Left colon (tissue), 2 donors: ENCODE measurements at places on chromosomes 2 and 18. TPM values are rescaled to one million over a fixed set of nuclear protein-coding genes. Genes with fewer than 3 reads are reported as not detected.

DNA sequence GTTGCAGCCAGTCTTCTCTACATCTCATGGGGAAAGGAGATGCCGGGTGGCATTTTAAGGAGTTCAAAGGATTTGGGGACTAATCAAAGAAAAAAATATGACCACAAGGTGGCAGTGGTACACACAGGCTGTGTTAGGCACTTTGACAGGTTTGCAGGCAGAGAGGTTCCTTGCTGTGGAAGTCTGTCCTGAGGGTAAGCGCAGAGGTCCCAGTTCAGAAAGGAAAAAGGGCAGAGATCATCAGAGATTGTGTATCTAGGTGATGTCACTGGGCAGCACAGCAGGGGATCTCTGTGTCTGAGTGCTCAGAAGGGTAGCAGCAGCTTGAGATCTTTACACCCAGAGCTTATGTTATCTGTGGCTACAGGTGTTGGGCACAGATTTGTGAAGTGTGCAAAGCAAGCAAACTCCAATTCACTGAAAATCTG, 231.4 kb downstream of the LRRTM1 start:
- DNase-seq, result peak; percentile 15

DNA sequence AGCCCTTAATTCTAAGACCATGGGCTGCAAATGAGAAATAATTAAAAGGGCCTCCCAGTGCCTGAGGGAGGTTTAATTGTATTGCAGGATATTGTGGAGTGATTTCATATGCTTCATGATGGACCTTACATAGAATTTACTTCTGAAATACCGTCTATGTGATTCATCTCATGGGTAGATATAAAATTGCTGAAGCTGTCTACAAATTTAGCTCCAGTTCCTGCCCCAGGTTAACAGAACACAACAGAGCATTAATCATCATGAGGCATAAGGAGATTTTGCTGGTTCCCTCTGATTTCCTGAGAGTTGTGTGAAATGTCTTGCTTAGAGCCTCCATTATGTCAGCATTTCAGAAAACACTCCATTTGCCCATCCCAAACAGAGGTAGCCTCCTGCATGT, 770 bp downstream of the UPP2 start:
- DNase-seq, result no peak

- no peak for DNase-seq
Measured at GRCh38 chr2:56416500-56417176, 232.8 kb downstream of the CCDC85A start.

GRCh38 chr2:128636802-128637147, 318.1 kb upstream of the HS6ST1 start:
- no peak for DNase-seq

DNA sequence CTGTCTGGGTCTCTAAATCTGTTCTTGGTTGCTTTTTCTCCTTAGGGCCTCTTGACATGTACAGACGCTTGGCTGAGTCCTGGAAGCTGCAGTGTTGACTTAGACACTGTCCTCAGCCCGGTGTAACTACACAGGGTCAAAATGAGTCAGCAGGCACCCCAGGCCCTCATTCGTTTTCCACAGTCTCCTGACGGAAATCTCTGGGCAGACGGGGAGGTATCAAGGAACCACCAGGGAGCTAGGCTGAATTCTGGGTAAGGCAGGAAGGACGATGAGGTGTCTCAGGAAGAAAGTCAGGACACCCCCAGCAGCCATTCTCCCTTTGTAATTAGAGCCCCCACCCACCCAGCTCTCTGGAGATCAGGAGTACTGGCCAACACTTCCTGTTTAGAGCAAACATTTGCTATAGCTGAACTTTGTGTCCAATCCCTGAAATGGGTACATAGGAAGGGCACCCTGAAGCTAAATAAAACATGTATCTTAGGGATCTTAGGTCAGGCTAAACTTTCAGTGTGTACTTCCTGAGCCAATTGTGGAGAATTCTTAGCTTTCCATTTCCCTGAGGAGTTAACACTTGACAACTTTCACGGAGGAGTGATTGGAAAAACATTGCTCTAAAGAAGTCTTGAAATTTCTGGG, 23.9 kb upstream of the EPAS1 start:
- DNase-seq, result no peak

DNA sequence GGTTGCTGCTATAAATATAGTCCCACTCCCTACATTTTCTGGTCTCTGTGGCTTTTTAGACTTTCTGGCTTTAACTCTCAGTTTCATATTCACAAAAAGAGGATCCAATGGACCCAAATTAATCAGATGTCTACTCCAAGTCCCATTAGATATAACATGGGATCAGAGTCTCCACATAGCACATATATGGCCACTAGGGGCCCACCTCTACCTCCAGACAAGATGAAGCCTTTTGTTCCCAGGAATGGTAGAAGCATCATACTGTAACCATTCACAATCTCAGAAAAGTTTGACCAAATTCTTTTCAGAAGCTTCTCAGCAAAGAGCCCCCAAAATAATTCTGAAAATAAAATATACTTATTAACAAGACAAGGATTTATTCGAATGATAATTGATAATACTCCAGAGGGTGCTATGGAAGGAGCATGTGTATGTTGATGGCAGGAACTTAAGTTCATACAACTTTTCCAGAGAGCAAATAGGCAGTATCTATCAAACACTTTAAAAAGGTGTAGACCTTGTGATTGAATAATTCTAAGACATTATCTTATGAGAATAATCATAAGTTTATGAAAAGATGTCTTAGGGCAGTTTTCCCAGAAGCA, 382.3 kb upstream of the CRIM1 start:
- DNase-seq, result no peak

DNA sequence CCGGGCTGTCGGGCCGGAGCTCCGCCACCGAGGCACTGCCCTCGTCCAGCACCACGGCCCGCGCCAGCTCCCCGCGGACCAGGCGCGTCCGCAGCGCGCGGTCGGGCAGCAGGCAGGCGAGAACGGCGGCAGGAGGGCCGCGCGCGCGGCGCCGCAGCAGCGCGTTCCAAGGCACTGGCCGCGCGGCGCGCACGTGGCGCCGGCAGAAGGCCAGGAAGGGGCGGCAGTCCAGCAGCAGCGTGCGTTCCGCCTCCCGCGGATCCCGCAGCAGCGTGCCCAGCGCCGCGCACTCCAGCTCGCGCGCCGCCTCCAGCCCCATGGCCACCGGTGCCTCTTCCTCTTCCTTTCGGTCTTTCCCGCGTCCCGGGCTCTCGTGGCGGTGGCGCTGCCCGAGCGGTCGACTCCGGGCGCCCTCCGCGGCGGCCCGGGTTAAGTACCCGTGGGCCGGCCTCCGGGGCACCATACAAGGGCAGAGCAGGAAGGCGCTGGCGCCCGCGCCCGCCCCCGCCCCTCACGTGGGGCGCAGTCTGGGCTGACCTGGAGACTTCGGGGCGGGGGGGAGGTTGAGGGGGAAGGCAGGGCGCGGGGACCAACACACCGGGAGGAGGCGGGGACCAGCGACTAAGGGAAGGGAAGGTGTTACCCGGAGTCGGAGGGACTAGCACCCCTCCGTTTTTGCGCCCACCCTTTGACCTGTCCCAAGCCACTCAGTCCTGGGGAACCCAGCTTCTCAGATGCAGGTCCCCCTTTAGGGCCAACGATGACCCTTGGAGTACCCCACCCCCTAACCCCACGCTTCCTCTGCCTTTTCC, at the start of gene DUSP2:
Gene DUSP2 (minus strand): TSS at position 405 of the 812 bp plus-strand sequence. CDS start 86 bp downstream, at position 319.
- DNase-seq, result peak; percentile 82

DNA sequence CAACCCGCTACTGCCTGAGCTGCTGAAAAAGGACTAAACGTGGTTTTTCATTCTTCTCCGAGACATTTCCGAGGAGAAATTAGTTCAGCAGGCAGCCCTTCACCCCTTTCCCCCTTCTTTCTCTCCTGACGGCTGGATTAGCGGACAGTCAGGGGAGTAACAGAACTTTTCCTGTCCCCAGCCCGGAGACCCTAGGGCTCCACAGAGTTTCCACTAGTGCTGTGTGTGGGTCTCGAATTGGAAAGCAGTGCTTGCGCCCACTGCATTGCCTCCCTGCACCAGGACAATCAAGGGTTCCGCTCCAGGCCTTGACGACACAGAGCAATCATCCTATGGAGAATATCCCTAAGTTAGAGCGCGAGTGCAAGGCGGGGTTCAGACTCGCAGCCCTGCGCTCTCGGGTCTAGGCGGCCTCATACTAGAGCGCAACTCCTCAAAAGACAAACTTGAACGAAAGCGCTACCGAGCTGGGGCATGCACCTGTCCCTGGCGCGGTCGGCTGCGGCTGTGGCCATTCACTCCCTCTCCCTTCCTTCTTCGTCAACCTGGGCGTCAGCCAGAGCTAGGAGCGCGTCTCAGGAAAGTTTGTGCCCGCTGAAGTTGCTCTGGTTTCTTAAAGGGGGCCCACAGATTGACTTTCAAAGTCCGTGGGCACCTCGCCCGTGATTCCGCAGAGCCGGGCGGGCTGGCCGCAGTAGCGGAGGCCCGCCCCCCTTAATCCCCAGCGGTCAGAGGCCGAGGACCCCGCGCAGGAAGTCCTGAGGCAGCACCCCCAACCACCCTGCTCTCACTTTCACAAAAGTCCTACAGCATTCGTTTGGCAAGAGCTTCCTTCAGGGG, 801 bp downstream of the OSR1 start:
- peak; percentile 45 for DNase-seq

- DNase-seq, result no peak
Measured at GRCh38 chr2:51410331-51410730, 378.4 kb upstream of the NRXN1 start.

DNA sequence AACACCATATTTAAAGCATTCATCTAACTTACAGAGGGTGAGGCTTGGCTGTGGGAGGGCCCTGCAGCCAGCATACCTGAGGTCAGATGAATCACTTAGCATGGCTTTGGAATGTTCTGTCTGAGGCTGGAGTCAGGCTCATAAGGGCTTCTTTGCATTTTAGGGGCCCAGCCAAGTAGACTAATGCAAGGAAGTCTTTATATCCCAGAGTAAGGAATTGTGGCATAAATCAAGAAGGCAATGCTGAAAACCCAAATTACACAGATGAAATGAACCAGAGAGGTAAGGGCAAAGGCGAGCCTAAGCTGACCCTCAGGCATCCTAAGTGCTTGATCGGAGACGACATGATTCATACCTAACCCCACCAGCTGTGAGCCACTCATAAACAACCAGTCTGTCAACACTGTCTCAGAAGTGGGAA, 383.6 kb downstream of the DCC start:
- no peak for DNase-seq

DNA sequence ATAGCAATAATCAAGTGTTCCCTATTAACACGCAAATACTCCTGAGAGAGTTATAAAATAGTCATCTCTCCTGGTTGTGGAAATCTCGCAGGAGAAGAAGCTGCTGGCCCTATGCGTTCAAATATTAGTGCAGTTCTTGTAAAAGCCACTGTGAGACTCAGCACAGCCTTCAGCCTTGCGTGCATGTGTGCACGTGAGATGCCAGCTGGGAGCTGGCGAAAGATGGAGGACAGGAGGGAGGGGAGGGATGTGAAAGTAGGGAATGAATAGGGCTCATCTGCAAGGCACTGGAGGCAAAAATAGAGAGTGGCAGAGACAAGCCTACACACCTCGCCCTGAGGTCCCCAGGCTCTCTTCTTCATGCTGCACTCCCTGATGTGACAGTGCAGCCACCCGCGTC, 126.5 kb downstream of the INO80D start:
- DNase-seq, result no peak

GRCh38 chr18:73270920-73271634, 403.3 kb upstream of the NETO1 start:
- no peak for DNase-seq

- DNase-seq, result no peak
Measured at GRCh38 chr2:19109518-19109917, 248.9 kb downstream of the OSR1 start.

The IGFBP2 gene
- 120 TPM for total RNA-seq

The KIF5C gene
- 2.7 TPM for total RNA-seq

The RRM2 gene
- 40.0 TPM for total RNA-seq

The FAM124B gene
- total RNA-seq, result 0.53 TPM

The CLASP1 gene
- 36.1 TPM for total RNA-seq

The NRP2 gene
- 3.8 TPM for total RNA-seq

The TBC1D8 gene
- total RNA-seq, result 16.1 TPM
